ENCODE measurements at places on chromosomes 6 and 20.

GRCh38 chr20:56810141-56810540 is 181.0 kb downstream of the TFAP2C start:
- no peak for DNase-seq

DNA sequence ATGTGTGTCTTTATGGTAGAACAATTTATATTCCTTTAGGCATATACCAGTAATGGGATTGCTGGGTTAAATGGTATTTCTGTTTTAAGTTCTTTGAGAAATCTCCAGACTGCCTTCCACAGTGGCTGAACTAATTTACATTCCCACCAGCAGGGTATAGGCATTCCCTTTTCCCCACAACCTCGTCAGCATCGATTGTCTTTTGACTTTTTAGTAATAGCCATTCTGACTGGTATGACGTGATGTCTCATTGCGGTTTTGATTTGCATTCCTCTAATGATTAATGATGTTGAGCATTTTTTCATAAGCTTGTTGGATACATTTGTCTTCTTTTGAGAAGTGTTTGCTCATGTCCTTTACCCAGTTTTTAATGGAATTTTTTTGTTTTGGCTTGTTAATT is 5.3 kb upstream of the TASP1 start:
- DNase-seq = no peak

GRCh38 chr6:101534386-101534785 is 140.9 kb downstream of the GRIK2 start:
- DNase-seq = no peak

- DNase-seq = no peak
Measured at GRCh38 chr20:53707371-53708055, 113.9 kb upstream of the ZNF217 start.

GRCh38 chr6:170152124-170152926 is 138.6 kb downstream of the DLL1 start:
- no peak for DNase-seq

DNA sequence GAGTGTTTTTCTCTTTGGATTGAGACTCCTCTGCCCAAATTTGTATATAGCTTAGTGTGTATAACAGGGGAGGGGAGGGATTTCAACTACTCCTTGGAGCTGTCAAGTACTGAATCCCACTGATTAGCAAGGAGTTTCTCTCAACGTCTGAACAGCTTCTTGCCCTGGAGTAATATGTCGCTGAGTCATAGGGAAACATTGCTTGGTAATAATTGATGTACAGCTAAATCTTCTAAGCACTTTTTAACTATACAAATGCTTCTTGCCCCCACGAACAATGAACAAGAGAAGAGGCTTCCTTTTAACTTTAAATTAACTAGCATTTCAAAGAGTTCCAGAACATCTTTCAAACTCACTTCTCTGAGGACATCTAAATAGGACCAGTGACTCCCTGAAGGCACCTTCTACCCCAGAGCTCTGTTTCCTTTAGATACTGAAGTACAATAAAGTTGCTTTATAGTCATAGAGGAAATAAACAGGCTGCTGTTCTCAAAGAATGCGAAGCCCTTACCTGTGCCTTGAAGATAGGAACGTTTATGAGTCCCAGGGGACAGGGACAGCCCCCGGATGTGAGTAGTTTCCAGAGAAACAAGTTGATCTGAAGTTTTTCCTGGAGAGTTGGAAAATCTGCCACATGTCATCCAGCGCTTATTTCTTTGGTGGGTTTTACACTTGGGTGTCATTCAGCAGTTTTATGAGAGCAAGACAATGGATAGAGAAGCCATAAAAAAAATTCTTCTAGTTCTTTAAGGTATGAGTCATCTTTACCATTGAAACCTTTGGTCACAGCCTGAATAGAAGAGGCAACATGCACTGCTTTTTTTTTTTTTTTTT is 462.5 kb upstream of the BTBD3 start:
- no peak for DNase-seq

DNA sequence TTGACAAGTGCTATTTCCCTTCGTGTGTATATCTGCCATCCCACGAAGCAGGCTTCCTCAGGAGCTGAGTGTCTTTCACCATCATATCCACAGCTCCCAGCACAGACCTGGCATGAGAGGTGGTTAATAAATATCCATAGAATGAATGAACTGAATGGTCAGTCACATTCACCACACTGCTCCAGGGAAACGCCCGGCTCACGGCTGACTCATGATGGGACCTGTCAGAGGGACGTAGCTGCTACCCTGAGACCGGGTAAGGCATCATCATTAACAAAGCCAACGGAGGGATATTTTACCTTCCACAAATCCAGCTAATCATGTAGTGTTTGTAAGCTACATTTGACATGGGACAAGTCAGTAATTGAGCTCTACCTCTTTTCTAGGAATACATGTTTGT is 12.5 kb downstream of the AGPAT4 start:
- DNase-seq = no peak

GRCh38 chr6:130099119-130099518 is 80.7 kb downstream of the L3MBTL3 start:
- no peak for DNase-seq

DNA sequence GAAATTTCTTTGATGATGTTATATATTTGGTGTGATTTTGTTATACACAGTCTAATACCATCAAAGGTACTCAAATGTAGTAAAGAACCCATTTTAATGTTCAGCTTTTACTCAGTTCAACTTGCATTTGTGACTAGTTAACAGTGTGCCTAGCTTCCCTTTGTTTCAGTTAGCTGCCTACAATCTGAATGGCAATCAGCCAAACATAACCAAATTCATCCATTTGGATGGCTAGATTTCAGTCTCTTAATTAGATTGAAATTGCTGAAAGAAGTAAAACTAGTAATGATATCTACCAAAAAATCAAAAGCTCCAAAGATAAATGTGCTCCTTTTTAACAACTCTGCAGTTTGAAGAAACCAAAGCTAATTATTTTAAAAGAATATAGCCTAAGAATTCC is 6.9 kb downstream of the EPHA7 start:
- no peak for DNase-seq

GRCh38 chr6:1593958-1594314 is 15.8 kb upstream of the FOXC1 start:
- no peak for DNase-seq

DNA sequence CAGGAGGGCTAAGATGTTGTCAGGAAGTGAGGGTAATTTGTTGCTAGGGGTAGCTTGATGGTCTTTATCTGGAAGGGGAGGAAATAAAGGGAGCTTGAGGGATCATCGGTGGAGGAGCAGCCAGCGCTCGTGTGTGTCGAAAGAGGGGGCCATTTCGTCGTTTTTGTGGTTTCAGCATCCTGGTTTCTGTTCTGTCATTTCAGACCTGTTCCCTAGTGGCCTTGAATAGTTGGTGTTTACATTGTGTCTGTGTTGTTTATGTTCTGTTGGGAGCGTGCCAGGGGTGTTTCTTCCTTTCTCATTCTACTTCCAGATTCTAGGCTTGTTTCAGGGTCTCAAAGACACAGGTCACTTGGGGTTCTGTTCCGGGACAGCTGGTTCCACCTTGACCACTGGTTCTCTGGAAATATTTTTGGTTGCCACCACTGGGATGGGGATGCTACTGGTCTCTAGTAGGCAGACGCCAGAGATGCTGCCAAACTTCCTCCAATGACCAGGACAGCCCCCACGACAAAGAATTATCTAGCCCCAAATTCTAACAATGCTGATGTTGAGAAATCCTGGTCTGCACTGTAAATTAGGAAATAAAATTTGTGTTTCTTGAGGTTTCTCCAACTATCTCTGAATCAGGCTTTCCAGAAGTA is 113.9 kb upstream of the NAA20 start:
- DNase-seq = no peak

DNA sequence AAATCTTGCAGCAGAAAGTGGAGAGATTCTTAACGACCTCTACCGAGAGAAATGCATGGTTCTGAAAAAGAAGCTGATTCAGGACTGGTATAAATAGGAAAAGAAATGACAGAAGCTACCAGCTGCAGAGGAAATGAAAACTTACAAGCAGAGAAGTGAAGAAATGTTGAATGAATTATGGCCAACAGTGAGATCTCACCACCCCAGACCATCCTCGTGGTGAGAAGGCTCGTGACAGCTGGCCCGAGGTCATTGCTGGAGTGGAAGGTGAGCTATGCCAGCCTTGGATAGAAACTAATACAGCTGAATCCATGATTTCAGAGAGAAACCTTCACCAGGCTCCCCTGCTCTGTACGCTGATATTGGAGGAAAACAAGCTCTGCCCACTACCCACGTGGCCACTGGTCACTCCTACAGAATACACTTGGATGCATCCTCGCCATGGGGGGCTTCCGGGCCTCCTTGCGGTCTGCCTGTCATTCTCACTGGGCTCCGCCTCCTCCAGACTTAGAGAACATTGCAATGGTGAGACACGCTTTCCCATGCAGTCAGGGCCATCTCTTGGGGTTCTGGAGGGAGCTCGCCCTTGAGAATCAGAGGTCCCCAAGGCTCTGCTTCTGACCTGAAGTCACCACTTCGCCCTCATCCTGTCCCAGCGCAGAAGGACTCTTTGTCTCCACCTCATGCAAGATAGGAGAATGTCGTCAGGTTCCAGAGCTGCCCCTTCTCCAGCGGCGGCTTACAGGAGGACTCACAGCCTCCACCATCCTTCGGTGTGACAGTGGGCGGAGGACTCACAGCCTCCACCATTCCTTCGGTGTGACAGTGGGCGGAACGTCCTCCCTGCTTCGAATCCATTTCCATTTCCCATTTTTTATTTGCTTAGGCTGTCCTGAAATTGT is 10.6 kb upstream of the TUBB2B start:
- DNase-seq = no peak

DNA sequence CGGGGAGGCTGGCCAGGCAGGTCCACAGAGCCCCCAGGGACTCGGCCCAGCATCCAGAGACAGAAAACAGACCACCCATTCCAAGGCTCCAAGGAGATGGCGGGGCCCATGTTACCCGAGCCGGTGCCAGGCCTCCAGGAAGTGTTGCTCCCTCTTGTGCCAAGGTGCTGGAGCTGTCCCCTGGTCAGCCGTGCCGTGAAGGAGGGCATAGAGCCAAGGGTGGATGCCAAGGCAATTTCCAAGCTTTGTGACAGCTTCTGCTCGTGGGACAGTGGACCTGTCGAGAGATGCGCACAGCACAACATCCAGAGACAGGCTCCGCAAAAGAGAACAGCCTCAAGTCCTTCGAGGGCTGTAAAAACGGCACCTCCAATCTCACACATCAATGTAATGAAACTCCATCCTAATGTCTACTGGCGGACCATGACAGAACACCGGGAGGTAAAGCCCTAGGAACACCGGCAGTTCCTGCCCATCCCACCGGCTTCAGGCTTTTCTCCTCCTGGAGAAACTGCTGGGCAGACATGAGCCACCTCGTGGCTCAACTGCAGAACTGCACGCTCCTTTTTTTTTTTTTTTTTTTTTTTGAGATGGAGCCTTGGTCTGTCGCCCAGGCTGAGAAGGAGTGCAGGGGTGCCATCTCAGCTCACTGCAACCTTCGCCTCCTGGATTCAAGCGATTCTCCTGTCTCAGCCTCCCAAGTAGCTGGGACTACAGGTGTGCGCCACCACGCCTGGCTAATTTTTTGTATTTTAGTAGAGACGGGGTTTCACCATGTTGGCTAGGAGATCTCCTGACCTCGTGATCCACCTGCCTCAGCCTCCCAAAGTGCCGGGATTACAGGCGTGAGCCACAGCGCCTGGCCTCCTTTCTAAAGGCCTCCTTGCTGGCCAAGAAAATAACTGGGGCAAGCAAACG is 30.9 kb upstream of the AVP start:
- DNase-seq = no peak

GRCh38 chr20:13786143-13786828 is 1.5 kb downstream of the NDUFAF5 start:
- DNase-seq = no peak

- DNase-seq = no peak
Measured at GRCh38 chr6:129936329-129937165, 75.4 kb upstream of the TMEM244 start.

DNA sequence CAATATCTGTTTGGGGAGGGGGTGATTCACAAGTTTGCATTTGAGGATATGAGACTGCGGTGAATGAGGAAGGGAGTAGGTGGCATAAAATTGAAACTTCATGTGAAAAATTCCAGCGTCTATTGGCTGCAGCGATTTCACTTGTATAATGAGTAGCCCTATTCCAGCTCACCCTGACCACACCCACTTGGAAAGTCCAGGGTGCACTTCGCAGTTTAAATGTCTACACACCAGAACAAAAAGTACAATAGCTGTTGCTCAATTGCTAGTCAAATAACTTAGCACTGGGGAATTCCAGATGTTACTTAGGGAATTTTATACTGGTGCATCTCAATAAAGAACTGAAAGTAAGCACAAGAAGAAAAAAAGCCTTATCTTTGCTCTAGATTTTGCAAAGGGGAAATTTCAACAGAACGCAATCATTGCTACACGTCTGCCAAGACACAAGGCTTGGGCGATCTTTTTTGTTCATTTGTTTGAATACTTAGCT is 6.3 kb downstream of the TNFAIP3 start:
- DNase-seq = no peak

- DNase-seq = no peak
Measured at GRCh38 chr6:143125864-143126573, 65.3 kb downstream of the AIG1 start.

- no peak for DNase-seq
Measured at GRCh38 chr20:38277691-38278090, 17.2 kb upstream of the KIAA1755 start.

DNA sequence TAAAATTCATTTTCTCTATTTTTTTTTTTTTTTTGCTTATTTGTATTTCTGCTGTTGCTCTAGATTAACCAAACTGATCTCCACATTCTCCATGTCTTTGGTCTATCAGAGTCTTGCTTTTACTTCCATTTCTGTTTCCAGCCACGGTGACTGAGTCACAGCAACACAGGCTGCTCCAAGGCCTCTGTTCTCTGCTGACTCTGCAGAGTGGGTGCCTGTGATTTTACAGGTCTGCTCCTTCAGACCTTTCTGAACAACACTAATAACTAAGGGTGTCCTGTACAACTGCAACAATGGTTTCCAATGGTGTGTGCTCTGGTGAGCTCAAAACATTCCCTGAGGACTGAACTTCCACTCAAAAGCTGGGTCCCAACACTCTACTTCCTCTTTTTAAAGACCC is 102.3 kb upstream of the BMP2 start:
- DNase-seq = no peak

GRCh38 chr6:157614026-157614568 is 208.9 kb upstream of the SNX9 start:
- DNase-seq = no peak

DNA sequence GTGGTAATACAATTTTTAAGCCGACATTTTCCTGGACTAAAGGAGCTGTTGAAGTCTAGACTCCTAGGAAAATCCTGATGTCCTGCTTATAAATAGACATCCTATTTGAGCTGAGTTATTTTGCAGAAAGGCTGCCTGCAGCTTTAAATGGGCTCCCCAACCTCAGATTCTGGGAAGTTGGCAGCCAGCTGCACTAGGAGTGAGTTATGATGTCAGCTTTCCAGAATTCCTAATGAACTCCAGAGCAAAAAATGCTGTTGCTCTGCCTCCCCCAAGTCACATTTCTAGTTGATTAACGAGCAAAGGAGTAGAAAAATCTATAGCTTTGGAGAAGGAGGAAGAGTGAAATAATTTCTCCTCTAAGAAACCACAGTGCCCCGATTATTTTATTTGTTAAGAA is 346.3 kb upstream of the SULF2 start:
- DNase-seq = no peak

DNA sequence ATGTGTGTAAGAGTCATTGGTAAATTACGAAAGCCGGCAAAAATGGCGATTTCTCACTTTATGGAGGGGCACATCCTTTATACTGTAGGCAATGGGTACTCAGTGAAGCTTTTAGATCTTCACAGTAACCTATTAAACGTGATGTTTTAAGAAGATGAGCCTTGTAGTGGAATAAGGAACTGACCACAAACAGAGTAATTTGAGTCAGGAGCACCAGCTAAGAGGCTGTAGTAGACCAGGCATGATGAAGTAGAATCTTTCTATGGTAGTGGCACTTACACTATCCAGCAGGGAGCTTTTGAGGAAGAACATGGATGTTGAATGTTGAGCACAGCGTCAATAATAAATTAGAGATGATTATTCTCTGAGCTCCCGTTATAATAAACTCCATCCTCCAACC is 65.9 kb downstream of the HIVEP2 start:
- DNase-seq = no peak

Data from T-helper 1 cell (primary cell).